ENCODE measurements at places on chromosomes 3 and 15.

DNA sequence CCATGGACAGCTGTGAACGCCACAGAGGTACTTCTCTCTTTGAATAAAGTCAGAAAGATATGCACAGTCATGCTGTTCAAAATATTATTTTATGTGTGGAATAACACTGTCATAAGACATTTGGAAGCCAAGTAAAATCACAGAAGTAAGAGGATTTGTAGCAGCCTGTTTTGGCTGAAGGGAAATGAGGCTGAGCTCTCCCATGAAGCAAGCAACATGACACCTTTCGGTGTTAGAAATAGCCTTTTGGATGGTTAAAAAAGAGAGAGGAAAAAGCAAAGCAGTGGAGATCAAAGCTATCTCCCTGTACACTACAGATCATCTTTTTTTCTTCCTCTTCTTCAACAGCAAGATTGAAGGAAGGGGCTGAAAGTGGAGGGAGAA lies 755.3 kb downstream of the ROBO1 start:
- DNase-seq = no peak

GRCh38 chr3:141083836-141084649 lies 32.9 kb downstream of the SPSB4 start:
- no peak for DNase-seq

- DNase-seq = peak; percentile 81
Observed at GRCh38 chr3:124032311-124032880, 40.5 kb upstream of the ROPN1 start.

DNA sequence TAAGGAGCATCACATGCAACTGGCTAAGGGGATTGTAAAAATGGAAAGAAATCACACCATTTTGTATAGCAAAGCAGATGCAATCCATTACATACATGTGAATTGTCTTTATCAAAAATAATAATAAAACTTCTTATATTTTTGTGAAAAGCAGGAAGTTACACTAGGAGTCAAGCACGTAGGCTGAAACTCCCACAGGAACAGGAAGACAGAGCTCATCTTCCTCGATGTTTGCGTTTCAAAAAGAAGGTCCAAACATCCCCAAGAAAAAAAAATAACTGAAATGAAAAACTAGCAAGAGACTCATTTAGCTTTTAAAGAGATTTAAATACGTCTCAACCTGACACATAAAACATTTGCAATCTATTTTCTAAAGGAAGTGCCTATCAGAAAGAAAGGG lies 106.6 kb downstream of the TGFBR2 start:
- DNase-seq = no peak

GRCh38 chr15:74384881-74385643 lies 17.6 kb upstream of the CYP11A1 start:
- DNase-seq = no peak

GRCh38 chr15:70505936-70506912 lies 257.1 kb downstream of the UACA start:
- no peak for DNase-seq
